B cell (primary cell): ENCODE measurements at places on chromosomes 3 and 15.

DNA sequence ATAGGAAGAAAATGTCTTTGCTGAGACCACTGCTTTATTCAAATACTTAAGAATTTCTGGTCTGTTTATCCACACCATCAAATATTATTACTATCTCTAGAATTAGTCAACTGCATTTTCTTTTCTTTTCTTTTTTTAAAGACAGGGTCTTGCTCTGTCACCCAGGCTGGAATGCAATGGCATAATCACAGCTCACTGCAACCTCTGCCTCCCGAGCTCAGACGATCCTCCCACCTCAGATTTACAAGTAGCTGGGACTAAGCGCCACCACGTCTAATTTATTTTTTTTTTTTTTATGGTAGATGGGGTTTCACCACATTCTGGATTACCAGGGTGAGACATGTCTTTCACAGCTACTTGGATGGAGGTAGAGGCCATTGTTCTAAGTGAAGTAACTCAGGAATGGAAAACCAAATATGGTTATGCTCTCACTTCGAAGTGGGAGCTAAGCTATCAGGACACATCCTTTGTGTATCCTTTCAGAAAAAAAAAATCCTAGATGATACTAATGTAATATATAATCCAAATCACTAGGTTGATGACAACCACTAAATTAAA is 52.8 kb downstream of the STAG1 start:
- no peak for DNase-seq

DNA sequence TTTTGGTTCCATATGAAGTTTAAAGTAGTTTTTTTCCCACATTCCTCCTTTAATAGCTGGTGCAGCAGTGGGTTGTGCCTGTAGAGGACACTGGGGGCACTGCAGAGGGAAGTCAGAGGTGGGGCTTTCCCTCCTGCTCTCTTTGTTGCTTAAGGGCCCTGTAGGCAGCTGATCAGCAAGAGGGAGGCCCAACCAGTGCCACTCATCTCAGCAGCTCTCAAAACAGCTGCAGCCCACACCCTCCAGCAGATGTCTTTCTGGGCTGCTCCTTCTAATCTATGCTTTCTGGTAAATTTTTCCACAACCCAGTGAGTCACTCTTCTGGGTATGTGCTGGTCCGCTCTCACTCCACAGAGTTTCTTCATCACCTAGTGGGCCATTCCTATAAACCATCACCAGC is 263.8 kb downstream of the FEZF2 start:
- DNase-seq, result no peak

DNA sequence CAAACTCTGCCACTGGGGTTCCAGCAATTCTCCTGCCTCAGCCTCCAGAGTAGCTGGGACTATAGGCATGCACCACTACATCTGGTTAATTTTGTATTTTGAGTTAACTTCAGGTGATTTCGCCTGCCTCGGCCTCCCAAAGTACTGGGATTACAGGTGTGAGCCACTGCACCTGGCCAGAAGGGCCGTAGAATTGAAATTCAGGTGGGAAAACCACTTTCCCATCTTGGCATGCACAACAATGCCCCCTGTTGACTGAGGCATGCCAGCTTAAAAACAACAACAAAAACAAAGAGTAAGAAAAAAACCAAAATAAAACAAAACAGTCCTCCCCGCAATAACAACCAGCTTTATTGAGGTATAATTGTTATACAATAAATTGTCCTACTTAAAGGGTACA is 32.6 kb upstream of the RAB11A start:
- no peak for DNase-seq

DNA sequence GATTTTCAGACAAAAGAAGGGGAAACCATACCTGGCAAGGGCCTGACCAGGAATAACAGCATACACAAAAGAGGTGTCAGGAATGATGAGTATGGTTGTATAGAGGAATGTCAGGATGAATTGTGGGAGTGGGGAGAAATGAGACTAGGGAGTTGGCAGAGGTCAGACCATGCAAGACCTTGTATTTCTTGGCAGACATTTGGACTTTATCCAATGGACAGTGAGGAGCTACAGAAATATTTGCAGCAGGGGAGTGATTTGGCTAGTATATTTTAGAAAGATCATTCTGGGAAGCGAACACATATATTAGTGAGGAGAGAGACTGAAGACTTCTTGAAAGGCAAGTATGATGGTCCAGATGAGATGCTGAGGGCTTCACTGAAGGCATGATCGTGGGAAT is 25.4 kb upstream of the ALPK3 start:
- DNase-seq, result no peak

DNA sequence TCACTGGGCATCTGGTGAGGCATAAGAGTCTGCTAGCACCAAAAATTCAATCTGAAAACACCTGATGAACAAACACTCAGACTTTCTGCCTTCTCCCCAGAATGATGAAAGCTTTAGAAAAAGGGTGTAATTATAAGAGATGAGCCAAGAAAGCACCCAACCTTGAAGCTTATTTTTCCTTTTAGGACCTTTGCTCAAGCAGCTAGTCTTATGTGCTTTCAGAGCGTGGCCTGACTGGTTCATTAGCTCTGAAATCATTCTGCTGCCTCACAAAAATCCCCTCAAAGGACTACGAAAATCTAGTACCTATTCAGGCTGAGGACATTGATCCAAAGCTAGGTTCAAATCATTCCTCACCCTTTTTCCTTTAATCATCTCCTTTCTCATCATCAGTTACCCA is 662.3 kb downstream of the MAGI1 start:
- no peak for DNase-seq

DNA sequence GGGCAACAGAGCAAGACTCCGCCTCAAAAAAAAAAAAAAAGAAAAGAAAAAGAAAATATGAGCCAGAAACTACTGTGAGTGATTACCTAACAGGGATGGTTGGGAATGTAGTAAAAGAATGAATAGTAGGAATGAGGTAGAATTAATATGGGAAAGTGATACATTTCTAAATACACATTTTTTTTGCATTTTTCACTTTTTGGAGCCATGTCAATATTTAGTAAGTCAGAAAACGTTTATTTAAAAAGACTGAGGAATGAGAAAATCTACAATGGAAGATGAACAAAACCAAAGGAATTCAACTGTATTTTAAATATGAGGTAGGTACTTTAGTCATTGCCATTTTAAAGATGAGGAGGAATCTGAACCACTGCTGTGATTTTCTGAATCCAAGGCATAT is 817.2 kb upstream of the CADM2 start:
- DNase-seq, result no peak

GRCh38 chr3:131082871-131083863 is 56.5 kb downstream of the NEK11 start:
- DNase-seq, result peak; percentile 5

GRCh38 chr3:179107617-179108016 is 36.0 kb upstream of the ZMAT3 start:
- DNase-seq, result no peak

- DNase-seq, result no peak
Measured at GRCh38 chr15:67770358-67770628, 55.0 kb upstream of the SKOR1 start.
